ENCODE measurements at places on chromosomes 12 and 14.

DNA sequence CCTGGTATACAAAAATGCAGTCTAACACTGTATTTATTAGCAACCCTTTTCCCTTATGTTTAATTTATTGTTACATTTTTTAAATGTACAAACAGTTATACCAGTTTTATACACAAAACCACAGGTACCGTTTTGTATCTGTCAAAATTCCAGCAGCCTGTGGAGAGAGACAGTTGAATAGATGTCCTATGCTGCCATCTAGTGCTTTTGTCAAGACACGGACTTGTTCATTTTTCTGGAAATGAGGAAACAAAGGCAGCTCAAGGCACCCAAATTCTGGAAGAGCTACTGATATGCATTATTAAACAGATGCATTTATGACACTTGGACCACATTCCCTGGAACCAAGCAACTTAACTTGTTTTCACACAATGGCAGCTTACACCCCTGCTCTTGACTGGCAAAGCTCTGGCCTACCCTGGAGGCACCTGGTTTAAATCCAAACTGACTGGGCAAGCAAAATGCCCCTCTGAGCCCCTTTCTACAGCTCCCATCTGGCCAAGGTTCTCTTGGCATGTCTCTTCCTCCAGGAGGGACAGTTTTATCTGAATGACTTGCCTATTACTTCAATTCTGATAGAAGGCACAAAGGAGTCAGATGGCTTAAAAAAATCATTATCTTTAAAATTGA, 286.9 kb upstream of the PRKD1 start:
- DNase-seq = peak; percentile 35

- no peak for DNase-seq
These were observed 12.1 kb downstream of the RITA1 start for GRCh38 chr12:113197518-113198077.

- no peak for DNase-seq
These were observed 420.3 kb downstream of the CCDC91 start for GRCh38 chr12:28610401-28611114.

DNA sequence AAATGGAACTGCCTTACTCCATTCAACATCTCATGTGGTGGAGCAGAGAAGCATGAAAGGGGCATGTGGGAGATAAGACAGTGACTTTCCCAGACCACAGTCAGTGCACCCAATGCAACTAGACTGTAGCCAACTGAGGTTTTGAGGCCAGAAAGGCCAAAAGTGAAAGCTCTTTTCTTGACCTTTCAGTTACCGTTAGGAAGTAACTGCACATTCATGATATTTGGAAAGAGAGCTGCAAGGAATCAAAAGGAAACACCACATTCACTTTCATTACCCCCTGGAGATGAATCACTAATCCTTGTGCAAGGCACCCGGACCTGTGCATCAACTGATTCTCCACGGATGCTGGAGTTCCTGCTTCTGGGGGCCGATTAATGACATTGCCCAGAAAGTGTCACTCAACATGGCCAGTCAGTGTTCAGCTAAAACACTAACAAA, 72.9 kb upstream of the ELK3 start:
- no peak for DNase-seq

DNA sequence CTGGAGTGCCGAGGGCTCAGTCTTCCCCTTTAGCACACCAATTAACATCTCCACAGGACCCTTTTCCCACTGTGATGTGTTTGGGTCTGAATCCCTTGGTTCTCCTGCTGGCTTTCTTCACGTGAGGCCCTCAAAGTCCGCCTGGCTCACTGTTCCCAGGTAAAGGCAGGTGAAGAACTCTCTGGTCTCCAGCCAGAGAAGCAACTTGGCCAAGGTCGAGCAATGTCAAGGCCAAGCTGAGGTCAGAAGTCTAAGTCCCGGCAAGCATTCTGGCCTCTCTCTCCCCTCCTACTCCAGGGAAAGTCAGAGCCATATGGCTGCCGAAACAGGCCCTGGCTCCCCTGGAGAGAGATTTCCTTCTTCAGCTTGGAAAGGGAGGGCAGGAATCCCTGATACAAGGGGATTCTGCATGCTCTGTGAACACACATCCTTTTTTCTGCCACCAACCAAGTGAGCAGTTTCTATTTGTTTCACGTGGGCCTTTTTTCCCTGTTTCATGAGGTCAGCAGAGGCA, 61.4 kb upstream of the ESRRB start:
- DNase-seq = no peak

GRCh38 chr14:80543211-80543610, 331.9 kb upstream of the DIO2 start:
- no peak for DNase-seq

- no peak for DNase-seq
These were observed 26.4 kb upstream of the SOS2 start for GRCh38 chr14:50257732-50258131.

GRCh38 chr14:48914382-48914781, 671.8 kb downstream of the RPS29 start:
- no peak for DNase-seq

GRCh38 chr12:93860668-93861373, 183.6 kb downstream of the CRADD start:
- DNase-seq = no peak

- DNase-seq = no peak
These were observed 440.8 kb downstream of the NRXN3 start for GRCh38 chr14:78610994-78611393.

GRCh38 chr14:69629225-69630127, 18.1 kb downstream of the SUSD6 start:
- no peak for DNase-seq

DNA sequence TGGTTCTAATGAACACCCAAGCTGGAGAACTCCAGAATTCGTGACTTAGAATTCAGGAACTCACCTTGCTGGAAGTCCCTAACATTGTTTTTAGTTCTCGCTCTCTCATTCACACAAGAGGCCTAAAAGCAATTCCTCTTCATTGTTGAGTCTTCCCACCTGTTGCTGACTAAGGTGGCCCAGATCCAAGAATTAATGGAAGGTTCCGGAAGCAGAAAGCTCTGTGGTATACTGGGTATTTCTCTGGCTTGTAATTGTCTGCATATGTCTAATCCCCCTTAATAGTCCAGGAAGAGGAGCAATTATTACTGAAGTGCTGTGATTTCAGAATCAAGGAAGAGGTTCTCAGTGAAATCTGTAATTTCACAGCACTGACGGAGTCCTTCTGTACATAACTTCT, 31.4 kb downstream of the TMEM233 start:
- DNase-seq = no peak

DNA sequence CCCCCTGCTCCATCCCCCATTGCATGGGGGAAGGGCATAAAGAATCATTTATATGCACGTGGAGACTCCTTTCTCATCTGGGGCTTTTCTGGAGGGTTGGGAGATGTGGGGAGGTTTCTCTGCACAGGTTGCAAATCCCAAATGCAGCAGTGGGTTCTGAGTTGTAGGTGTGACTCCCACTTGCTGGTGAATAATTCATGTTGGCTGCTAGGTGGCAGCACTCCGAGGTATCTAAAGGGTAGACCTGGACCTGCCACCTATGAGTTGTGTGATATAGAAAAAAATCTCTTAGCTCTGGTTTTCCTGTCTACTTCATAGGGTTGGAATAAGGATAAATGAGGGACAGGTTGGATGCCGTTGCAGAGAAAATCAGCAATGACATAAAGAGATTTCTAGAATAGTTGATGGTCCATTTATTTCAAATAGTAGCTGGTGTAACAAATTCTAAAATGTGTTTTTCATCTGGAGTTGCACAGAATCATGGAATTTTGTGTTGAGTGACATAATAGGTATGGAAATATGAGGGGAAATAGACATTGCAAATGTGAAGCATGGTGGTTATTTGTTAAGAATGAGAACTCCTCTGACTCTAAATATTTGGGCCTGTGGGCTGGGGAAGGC, 4.6 kb downstream of the MARCHF9 start:
- peak; percentile 51 for DNase-seq

DNA sequence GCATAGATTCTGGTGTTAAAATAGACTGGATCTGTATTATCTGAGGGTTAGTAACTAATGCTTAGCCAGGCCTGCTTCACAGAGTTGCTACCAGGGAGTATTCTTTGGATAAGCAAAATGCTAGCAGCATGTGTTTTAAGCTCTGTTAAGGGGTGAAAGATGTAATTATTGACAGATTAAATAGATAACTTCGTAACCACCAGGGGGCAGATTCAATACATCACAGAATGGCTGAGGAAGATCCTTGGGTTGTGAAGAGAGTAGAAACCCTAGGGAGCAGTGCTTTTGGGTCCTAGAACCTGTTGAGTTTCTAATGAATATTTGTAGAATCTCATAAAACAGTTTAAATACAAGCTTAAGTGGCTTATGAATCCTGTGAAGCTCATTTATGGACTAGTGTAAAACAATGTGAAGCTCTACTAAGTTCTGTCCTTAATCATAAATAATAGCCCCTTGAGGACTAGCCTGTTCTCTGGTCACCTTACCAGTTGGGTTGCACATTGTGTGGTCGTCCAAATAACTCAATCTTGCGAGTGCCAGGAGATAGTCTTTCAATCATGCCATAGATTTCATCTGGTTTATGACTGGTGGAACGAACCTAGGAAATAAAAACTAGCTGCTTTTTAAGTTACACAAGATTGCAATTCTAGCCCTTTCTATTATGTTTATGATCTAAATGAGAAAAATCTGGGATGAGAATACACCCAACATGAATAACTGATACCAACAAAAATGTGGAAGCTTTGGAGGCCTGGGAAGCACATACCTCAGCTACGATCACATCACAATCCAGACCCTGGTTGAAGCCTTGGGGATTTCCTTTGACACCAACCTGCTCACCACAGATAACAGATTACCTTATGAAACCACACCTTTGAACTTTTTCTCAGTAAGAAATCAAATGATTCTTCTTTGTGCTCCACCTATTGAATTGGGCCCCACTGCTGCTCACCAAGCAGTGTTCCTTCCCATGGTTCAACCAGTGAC, 12.3 kb downstream of the METTL3 start:
- no peak for DNase-seq

DNA sequence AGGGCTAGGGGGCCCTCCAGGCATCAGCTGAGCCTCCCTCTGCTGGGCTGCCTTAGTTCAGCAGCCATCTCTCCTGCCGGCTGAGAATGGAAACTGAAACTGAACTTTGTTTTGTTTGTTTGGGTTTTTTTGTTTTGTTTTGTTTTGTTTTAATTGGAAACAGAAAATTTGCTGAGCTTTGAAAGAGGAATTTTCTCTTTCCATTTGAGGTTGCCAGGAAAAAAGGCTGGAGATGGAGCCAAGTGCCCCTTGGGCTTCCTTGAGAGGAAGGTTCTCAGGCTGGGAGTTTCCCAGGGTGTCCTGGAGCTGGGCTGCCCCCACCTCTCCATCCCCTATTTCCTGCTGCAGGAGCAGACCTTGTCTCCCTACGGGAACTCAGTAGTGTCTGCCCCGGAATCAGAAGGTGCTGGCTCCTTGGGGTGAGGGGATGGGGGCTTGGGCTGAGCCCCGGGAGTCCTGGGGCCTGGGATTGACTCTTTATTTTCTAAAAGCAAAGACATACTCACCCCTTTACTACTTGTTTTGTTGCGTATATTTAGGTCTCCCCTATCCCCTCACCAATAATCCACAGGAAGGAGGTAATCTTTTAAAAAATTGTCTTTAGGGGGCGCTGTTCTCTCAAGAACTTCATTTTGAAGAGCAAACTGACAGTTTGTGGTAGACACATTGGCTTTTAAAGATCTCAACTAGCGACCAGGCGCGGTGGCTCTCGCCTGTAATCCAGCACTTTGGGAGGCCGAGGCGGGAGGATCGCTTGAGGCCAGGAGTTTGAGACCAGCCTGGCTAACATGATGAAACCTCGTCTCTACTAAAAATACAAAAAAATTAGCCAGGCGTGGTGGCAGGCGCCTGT, 21.3 kb upstream of the OASL start:
- no peak for DNase-seq

DNA sequence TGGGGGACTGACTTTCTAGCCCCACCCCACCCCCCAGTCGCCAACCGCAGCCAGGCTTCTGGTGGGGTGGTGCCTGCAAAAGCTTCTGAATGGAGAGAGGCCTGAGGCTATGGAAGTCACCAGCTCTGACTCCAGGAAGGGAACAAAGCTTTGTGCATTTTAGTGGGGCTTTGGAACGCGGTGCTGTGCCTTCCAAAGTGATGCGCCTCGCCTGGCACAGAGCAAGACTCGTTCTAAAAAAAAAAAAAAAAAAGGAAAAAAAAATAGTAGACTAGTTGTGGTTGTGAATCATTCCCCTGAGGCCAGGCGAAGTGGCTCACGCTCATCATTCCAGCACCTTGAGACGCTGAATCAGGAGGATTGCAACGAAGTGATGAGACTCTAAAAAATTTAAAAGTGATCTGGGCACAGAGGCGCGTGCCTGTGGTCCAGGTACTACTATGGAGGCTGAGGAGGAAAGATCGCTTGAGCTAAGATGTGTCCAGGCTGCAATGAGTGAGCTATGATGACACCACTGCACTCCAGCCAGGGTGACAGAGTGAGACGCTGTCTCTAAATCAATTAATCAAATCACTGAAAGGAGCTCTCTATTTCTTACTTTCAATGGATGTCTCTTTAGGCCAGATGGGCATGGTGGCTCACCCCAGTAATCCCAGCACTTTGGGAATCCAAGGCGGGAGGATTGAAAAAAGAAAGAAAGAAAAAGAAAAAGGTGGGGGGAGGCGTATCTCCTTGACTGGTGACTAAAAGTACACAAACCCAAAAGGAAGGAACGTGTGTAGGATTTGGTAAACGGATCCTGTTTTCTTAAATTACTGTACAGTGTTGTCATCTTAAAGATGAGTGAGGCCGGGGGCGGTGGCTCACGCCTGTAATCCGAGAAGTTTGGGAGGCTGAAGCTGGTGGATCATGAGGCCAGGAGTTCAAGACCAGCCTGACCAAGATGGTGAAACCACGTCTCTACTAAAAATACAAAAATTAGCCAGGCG, 259.6 kb upstream of the ALG10B start:
- DNase-seq = no peak

- DNase-seq = no peak
These were observed 263 bp downstream of the RCOR1 start for GRCh38 chr14:102592763-102593060.

DNA sequence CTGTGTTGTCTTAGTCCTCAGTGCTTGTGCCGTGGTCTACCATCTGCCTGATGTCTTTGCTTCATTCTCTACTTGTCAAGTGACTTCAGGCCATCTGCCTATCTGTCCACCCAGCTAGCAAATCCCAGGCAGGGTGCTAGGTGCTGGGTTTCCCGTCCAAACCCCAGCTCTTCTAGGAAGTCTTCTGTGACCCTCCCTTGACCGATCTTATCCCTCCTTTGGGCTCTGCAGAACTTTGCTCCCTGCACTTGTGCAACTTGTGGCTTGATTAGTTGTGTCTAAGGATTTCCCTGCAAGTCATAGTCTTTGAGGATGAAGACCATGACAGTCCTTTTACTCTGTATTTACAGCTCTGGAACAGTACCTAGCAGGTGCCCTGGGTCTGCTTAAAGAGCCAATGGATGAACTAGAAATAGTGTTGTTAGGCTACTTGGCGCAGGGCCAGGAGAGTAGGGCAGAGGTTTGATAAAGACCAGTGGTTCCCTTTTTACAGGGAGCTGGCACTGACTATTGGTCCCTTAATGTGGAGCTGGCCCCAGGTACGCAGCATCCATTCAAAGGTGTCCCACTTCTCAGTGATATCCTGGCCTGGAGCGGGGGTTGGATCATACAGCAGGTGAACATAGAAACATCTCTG, 60.1 kb downstream of the ADCK1 start:
- DNase-seq = no peak

GRCh38 chr12:47767216-47767724, 5.8 kb upstream of the SLC48A1 start:
- DNase-seq = peak; percentile 65

- DNase-seq = no peak
These were observed 214.1 kb upstream of the FLRT2 start for GRCh38 chr14:85315733-85316290.

Data from head of caudate nucleus (tissue), 42 donors.